ENCODE measurements at places on chromosomes 1 and 21.

DNA sequence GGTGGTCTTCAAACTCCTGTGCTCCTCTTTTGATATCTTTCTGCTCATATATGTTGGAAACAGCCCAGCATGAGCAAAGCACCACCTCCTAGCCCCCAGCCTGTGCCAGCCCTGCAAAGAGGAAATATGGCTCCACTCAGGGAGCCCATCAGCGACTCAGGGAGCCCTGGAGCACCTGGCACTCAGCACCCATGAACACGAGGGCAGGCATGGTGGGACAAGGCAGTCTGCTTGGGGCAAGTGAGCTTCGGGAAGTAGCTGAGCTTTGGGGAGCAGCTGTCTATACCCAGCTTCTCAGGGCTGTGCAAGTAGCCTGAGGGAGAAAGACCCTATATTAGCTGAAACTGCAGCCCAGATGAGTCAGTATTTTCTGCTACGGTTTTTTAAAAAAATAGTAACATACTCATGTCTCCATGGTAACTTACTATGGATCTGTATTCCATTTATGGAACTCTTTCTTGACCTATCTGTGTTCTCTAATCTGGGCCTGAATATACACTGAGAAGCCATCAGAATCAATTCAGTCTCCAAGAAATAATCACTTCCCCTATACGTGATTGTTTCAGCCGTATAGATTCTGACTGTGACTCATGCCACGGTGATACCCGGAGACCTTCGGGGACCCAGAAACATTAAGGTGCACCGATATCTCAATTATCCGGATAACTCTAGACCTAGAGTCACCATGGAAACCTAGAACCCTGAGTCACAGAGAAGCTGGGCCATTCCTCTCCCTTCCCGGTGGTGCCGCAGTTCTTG lies 1.5 kb upstream of the ETS2 start:
- no peak for DNase-seq

DNA sequence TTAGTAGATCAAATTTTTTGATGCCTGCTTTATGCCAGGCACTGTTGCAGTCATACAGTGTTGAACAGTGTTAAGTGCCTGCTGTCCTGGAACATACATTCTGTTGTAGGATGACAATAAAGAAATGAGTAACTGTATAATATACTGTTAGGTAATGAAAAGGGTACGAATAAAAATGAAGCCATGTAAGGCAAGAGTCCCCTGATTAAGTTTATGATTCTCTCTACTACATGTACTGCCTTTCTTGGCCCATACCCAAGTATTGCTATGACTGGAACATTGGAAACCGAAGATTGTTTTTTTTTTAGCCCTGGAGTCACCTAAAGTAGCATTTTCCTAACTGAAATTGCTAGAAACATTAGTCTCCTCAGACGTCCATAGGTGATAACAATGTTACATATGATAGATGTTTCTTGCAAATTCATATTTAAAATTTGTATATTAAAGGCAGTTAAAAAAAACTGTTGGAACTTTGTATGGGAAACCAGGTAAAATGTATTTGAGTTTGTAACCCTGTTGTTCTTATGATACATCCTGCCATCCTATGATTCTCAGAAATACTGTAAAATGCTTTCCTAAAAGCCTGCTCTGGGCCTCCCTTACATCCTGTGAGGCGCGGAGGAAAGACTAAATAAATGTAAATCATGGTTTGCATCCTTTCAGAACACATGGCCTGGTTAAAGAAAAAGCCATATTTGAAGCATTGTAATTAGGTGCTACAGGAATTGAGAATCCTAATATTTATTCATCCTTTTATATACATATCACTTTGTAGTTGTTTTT lies 5.8 kb downstream of the ATP5PB start:
- no peak for DNase-seq

DNA sequence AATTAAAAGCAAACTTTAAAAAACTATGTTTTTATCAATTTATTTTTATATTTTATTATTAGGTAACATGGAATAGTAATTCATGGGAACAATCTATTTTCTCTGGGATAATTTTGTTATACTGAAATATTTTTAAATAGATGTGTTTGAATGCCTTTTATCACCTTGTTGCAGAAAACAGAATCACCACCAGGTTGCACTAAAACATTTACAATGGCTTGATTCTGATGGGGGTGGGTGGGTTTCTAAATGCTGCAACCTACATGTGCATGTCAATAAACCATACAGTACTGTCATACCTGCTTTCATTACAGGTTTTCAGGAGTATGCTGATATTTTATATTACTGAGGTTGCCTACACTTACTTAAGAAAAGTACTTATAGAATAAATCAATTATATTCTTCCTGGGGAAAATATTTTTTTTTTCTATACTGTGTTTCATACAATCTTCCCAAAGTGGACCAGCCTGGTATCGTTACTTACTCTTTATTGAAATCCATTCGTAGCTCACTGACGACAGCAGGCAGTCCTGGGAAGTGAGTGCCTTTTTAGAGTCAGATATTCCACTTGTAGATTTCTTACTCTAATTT lies 132.8 kb downstream of the PTPRC start:
- DNase-seq = no peak

GRCh38 chr1:91520942-91521507 lies 20.4 kb downstream of the CDC7 start:
- DNase-seq = no peak

- no peak for DNase-seq
Observed at GRCh38 chr1:205840146-205840923, 9.6 kb downstream of the PM20D1 start.

DNA sequence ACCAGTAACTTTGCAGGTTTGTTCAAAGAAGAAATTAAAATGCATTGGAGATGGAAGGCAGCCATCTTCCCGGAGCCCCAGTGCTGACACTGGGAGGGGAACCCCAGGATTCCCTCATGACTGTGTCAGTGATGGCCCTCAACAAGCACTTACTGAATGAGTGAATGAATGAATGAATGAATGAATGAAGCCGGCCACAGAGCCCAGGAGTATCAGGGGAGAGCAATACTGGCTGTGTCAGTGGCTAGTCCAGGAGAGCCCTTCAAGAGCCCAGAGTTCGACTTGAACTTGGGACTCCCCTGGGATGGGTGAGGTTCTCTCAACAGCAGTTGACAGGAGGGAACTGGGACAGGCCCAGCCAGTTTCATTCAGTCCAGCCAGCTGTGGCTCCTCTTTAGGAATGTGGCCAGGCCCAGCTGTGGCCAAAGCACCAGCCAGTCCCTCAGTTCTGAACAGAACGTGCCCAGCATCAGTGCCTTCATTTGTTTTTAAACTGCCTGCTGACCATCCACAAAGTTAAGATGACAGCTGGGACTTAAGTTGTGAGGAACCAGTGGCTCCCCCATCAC lies 9.2 kb upstream of the ERG start:
- no peak for DNase-seq

- DNase-seq = no peak
Observed at GRCh38 chr1:172827301-172827700, 168.4 kb downstream of the FASLG start.

GRCh38 chr1:172827841-172828240 lies 168.9 kb downstream of the FASLG start:
- DNase-seq = no peak

GRCh38 chr21:28884481-28884880 lies 108.2 kb downstream of the LTN1 start:
- no peak for DNase-seq

- DNase-seq = no peak
Observed at GRCh38 chr1:25784575-25785051, 15.4 kb upstream of the SELENON start.

GRCh38 chr1:58248791-58249190 lies 297.7 kb downstream of the OMA1 start:
- no peak for DNase-seq

- no peak for DNase-seq
Observed at GRCh38 chr1:197526736-197527371, 248.4 kb downstream of the DENND1B start.

DNA sequence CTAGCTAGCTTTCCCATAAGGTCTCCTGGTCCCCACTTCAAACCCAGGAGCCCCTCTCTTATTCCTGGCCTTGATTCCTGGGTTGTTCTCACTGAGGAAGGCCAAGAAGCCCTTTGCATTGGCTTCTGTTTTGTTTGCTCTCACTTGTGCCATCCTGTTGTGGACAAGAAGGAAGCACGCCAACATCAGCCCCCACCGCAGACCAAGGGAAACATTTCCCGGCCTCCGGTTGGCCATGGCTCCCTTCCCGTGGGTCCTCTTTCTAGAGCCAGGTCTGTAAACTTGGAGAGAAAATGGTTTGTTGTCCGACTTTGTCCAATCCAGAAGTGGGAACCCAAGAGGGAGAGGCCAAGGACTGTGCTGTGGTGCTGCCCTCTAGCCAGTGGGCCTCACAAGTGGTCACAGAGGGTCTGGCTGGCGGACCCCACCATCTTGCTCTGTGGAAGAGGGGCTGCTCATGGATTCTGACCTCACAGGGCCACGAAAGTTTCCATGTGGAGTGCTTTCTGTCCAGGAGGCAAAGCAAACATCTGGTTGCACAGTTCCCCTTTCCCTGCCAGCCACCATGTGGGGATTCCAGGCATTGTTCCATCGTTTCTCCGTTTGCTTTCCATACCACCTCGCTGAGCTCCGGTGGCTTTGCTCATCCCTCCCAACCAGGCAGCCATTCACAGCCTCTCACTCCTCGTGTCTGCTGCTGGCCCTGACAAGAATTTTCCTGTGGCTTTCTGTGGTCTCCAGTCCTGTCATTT lies 18.9 kb upstream of the TENT5C start:
- no peak for DNase-seq

DNA sequence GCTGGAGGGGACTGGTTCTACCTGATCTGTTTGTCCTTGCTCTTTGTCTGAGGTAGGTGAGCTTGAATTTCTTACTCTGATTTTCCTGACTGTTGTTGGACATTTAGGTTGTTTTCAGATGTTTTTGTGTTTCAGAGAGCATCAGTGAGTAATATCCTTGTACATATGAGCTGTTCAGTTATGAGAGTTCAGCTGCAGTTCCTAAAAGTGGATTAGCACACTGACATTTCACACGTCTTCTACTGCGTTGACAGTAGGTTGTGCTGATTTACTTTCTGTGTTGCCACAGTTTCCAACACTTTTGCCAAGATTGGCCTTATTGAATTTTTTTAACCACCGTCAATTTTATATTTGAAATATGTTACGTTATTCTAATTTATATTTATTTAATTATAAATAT lies 27.7 kb downstream of the CXADR start:
- DNase-seq = no peak

- no peak for DNase-seq
Observed at GRCh38 chr1:230796626-230797025, 49.4 kb downstream of the CAPN9 start.

GRCh38 chr1:221228594-221228993 lies 349.4 kb downstream of the HLX start:
- no peak for DNase-seq

- no peak for DNase-seq
Observed at GRCh38 chr21:17585875-17586450, 26.7 kb downstream of the BTG3 start.

Measured in activated CD4-positive, alpha-beta T cell treated with anti-CD3 and anti-CD28 coated beads, Interleukin-2, amount 50 U/mL, for 1 hour (primary cell).